ENCODE measurements at places on chromosomes 2 and 18. TPM values are rescaled to one million over a fixed set of nuclear protein-coding genes. Genes with fewer than 3 reads are reported as not detected.

GRCh38 chr2:30757749-30758148 lies 49.5 kb downstream of the CAPN13 start:
- no peak for DNase-seq

Gene NOSTRIN
- 22.9 TPM for total RNA-seq

- no peak for DNase-seq
Observed at GRCh38 chr2:185676316-185676715, 62.3 kb upstream of the FSIP2 start.

- DNase-seq: no peak
Observed at GRCh38 chr18:1708006-1708405, 803.3 kb downstream of the ADCYAP1 start.

DNA sequence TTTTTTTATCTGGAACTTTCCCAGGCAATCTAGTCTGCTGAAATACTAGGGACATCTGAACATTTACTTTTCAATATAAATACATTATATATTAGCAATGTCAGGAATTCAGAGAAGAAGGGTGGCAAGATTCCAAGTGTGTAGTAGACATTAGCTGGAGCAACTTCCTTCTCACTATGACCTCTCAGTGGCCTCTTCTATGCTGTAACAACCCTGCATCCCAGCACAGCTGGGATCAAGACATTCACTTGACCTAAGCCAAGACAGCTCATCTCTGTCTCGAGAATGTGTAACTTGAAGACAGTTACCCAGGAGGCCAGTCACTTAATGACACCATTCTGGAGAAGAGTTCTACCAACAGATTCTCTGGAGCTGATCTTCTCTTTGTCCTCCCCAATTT lies 61.7 kb upstream of the RALBP1 start:
- peak; percentile 69 for DNase-seq

Gene GPBAR1
- 2.4 TPM for total RNA-seq

DNA sequence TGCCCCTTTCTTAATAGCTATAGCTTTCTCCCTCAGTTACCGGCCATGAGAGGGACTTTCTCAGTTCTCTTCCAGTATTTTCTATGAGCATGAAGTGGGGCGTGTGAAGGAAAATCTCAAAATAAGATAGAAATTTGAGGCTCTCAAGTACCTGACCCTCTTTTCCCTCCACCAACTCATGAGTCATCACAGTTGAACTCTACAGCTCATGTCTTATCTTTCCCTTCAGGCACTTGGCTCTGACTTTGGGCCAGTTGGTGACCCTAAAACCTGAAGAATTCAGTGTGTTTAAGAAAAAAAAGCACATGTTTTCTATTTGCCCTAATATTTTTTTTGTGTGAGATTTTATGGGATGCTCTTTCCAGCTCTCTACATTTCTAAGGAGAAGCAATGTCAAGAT lies 896.7 kb upstream of the ZEB2 start:
- DNase-seq: no peak

All from umbilical cord (tissue), 2 donors.